ENCODE measurements at places on chromosomes 1 and 21.
A peak's percentile ranks its signal among the peaks of the same experiment; 100 is the strongest.

DNA sequence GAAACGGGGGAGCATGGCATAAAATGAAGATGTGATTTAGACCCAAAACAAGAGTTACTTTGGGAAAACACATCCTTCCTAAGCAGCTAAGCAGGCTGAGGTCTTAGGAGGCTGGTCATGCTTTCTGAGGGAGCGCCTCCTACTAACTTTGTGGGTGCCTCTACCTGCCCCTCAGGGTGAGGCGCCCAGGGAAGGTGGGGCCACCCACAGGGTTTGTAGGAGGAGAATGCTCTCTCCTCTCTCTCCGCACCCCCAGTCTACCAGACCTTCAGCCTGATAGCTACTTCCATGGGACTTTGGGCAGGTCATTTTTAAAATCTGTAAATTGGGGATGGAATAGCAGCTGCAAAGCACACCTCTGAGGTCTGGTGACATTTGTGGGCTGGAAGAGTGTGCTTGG lies 23.8 kb downstream of the SLC27A3 start:
- no peak for DNase-seq

DNA sequence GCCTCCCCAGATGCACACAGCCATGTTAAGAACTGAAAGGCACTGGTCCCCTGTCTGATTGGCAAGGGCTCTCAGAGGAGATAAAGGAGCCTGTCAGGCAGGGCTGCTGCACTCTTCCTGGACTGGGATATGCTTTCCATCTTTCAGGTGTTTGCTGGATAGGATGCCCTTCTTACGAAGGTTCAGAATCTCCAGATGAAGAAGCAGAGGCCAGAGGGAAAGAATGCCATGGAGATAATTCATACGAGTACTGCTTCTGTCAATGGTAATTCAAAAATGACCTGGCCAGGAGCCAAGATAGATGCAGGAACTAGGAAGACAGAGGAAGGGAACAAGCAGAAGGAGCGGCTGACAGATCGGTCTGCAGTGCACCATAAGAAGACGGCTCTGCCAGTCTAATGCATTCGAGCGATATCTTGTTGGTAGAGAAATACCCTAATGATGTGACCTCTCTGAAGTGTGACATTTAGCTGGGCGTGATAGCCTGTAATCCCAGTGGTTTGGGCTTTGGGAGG lies 16.6 kb upstream of the ATP2B4 start:
- no peak for DNase-seq

- peak; percentile 18 for DNase-seq
Observed at GRCh38 chr1:204450461-204451257, 39.0 kb upstream of the PPP1R15B start.

DNA sequence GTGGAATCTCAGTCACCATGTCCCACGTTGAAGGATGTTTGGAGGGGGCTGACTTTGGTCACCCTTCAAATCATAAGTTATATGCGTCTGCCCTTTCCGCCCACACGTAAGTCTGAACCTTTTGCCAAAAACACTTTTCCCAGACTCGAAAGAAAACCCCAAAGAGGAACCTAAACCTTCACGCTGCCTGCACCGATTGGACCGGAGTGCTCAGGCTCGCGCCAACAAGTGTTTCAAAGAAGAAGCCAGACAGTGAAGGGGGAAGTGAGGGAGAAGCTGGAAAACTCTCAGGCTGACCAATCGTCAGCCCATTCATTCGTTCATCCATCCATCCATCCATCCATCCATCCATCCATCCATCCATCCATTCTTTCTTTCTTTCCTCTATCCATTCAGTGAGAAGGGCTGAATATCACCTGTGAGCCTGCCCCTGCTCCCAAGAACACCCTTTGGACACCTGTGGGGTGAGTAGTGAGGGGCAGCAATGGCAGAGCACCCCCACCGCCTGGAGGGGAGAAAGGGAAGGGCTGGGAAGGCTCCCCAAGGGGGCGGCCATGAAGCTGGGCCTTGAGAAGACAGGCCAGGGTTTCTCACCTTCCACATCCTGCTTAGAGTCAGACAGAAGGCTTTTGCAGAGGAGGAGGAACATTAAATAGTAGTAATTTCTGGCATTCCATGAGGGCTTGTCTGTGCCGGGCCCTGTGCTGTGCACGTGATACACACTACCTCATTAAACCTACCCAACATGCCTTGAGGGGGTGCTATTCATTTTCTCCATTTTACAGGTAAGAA lies 27.1 kb upstream of the RUNX3 start:
- DNase-seq = no peak

DNA sequence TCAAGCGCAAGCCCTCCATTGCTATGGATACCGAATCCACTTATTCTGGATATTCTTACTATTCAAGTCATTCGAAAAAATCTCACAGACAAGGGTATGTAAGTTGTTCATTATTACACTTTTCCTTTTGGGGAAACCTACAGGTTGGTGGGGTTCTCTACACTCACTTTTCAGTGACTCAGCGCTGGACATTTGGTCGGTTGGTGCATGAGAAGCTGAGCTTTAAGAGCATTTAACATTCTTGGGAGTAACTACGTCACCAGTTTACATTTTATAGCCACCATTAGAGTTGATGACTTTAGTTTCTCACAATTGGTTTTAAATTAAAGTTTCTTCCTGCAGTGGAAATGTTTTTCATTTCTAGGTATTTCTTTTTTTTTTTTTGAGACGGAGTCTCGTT lies 9.6 kb downstream of the VANGL1 start:
- no peak for DNase-seq

- DNase-seq = no peak
Observed at GRCh38 chr1:27446496-27447020, 43.4 kb downstream of the WASF2 start.

GRCh38 chr1:219954736-219955421 lies 26.5 kb upstream of the SLC30A10 start:
- no peak for DNase-seq

GRCh38 chr21:37073417-37074196 lies 553 bp downstream of the TTC3 start:
- DNase-seq = no peak

DNA sequence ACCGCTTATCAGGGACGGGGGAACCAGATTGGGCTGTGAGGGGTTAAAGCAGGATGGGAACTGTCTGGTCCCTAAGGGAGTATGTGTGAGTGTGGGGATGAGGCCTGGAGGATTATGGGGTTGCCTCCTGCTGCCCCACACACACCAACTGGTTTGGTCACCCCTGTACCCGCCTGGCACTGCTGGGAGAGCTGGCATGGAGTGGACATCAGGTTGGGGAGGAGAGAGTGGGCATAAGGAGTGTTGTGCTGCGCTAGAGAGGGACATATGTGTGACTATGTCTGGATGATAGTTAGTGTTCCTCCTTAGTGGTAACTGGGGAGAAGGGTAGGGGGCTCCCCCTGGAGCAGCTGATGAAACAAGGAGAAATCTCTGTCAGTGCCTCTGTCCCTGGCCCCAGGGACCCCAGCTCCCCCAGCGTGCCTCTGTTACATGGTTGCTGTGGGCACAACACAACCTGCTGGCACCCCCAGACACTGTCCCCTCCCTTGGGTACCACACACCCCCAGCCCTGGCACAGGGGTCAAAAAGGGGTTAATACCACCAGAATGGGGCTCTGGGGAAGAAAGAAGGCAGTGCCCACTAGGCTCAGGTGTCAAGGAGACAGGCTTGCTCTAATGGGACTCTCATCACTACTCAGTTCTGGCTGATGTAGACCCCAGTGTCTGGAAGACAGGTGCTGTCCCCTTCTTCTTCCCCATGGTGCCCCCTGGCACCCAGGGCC lies 1.9 kb downstream of the ZBTB7B start:
- DNase-seq = no peak

GRCh38 chr1:206507284-206508129 lies at the start of gene RASSF5:
Gene RASSF5, plus strand, starts transcription at chr1:206507531. Its CDS starts 72 bp downstream, at chr1:206507603.
- peak; percentile 62 for DNase-seq

DNA sequence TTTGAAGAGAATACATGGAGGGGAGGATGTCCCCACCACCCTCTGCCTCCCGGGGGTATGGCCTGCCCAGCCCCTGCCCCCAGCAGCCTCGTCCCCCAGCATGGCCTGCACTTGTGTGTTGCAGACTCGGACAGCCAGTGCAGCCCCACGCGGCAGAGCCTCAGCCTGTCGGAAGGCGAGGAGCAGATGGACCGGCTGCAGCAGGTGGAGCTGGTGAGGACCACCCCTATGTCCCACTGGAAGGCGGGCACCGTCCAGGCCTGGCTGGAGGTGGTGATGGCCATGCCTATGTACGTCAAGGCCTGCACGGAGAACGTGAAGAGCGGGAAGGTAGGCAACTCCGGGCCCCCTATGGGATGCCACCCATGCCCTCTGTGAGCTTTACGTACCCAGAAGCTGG lies 59.5 kb upstream of the TMEM51 start:
- no peak for DNase-seq

- DNase-seq = no peak
Observed at GRCh38 chr21:45766501-45766900, 123.0 kb downstream of the PCBP3 start.

DNA sequence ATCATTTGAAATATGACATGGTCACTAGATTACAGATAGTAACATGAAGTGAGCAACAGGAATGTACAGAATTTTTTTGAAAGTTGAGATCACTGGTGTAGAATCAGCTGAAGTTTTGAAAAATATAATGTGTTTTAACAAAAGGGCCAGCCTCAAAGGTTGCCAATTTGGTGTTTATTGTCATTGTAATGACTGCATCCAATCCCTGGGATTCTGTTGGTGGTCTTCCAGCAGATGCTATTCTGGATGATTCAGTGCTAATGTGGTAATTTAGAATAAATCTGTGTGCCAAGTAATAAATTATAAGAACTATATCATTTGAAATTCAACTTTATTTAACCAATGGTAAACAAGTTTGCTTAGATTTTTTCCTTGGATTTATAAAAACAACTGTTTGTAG lies 436.4 kb upstream of the PKN2 start:
- no peak for DNase-seq

- no peak for DNase-seq
Observed at GRCh38 chr1:145729196-145729595, 9.9 kb downstream of the CD160 start.

GRCh38 chr1:175874081-175874480 lies 130.7 kb upstream of the TNR start:
- DNase-seq = no peak

DNA sequence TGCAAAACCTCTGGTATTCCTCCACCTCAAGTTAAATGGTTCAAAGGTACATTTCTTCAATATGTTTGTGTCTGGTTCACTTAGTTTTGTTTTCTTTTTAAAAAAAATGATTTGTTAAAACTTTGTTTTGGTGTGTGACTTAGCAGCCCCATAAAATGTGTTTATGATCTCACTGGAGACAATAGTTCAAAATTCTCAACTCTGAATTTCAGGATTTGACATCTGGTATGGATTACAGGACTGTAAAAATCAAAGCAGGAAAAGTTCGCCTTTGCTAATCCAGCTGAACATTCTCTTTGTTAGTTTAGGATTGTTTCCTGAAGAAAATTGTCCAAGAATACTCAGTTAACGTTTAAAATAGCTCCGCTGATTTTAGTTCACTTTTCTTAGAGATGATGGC lies 231.7 kb downstream of the HMCN1 start:
- no peak for DNase-seq

DNA sequence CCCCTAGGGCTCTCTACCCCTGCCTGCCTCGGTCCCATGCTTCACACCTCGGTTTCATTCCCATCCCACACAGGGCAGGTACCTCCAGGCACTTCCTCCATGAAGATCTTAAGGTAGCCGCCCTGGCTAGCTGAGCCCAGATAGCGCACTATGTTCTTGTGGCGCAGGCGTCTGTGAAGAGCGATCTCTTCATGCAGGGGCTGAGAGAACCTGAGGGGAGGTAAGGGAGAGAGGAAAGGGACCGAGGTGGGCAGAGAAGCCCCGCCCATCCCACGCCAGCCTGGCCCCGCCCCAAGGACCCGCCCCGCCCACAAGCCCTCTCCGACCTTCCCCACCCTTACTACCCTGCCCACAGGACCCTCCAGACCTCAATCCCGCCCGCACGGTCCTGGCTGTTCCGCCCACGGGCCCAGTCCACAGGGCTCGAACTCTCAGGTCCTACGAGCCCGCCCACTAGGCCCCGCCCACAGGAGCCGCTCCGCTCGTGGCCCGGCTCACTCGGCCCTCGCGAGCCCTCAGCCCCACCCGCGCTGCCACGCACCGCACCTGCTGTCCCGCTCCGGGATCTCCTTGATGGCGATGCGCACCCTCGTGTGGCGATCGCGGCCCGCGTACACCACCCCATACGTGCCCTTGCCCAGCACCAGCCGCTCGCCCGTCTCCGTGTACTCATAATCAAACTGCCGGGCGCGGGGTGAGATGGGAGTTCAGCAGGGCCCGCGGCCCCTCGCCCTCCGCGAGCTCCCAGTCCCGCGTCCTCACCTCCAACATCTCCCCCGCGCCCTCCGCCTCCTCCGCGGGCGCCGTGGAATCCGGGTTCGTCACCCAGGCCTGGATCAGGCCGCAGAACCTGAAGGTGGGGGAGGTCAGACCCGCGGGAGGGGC lies 6.4 kb downstream of the MAP3K6 start:
- no peak for DNase-seq

DNA sequence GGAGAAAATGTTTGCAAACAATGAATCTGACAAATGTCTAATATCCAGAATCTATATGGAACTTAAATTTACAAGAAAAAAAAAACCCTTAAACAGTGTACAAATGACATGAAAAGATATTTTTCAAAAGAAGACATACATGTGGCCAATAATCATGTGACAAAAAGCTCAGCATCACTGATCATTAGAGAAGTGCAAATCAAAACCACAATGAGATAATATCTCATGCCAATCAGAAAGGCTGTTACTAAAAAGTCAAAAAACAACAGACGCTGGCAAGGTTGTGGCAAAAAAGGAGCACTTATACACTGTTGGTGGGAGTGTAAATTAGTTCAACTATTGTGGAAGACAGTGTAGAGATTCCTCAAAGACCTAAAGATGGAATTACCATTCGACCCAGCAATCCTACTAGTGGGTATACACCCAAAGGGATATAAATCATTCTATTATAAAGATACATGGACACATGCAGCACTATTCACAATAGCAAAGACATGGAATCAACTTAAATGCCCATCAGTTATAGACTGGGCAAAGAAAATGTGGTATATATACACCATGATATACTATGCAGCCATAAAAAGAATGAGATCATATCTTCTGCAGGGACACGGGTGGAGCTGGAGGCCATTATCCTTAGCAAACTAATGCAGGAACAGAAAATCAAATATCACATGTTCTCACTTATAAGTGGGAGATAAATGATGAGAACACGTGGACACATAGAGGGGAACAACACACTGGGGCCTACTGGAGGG lies 123.2 kb downstream of the PTPRC start:
- no peak for DNase-seq

DNA sequence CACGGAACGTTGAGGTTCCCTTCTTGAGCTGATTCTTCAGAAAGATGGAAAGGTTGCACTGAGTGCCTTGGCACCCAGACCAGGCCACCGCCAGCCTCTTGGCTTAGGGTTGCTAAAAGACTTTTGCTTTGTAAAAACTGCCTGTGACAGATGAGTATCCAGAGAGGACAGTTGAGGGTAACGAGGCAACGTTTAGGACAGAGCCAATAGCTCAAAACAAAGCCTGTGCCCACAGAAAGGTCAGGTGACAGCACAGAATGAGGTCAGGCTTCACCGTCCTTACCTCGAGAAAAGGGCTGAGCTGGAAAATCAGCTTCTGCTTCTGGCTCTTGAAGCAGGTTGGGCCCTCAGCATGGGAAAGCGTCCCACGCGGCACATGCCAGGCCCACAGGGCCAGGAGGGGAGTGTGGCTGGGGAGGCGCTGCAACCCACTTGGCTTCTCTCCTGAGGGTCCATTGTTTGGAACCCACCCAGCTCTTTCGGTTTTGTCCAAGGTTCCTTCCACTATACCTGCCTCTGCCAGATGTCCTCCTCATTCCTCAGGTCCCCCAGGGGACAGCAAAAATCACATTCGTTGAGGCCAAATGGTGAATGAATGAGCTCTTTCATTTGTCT lies 55.5 kb downstream of the SCCPDH start:
- no peak for DNase-seq
